Prostate gland (tissue), 2 donors: ENCODE measurements at places on chromosomes 6 and 20. TPM values are rescaled to one million over a fixed set of nuclear protein-coding genes. Genes with fewer than 3 reads are reported as not detected.

GRCh38 chr20:59062081-59062480 lies 19.5 kb upstream of the PRELID3B start:
- no peak for DNase-seq

DNA sequence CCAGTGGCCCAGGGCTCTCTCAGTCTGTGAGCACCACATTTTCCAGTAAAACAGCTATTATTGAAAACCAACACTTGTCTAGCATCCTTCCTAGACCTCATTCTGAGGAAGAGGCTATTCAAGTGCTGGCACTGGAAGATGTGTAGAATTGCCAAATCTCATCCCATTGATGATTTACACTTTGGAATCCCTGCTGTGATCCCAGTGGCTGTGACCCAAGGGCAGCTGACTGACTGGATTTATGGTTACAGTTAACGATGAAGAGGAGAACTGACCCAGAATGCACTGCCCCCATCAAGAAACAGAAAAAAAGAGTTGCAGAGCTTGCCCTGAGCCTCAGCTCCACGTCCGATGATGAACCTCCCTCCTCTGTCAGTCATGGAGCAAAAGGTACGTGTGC lies 2.4 kb downstream of the CMTR1 start:
- no peak for DNase-seq

DNA sequence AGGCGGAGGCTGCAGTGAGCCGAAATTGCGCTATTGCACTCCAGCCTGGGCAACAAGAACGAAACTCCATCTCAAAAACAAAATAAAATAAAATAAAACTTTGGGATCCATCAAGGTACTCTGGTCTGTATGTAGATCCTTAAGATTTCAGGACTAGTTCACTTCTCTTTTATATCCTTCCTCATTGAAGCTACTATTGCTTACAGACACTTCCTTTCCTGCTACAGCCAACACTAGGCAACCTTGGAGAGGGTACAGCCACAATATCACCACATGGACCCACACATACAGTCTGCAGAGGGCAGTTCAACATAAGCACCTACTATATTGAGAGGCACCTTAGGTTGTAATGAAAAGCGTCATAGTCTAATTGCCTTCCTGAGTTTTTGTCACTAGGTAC lies 113.3 kb downstream of the ATXN1 start:
- DNase-seq = no peak

The VSX1 gene
- total RNA-seq = not detected

The KIF6 gene
- total RNA-seq = 0.97 TPM

GRCh38 chr6:150641398-150642139 lies 41.9 kb downstream of the PLEKHG1 start:
- DNase-seq = no peak

DNA sequence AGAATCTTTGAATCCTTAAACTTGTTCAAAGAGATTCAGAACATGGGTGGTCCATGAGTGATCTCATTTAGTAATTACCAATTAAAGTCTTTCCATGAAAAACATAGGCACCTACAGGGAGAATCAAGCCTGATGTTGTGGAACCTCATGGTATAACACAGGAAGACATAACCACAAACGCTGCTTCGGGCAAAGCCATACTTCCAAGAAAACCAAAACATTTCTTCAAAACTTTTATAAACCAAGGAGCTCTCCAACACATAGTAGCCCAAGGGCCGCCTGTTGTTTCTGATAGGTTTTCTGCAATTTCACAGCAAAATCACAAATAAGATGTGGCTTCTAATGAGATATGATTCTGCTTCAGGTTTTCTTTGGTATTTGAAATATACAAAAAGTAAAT lies 2.5 kb downstream of the CHD6 start:
- no peak for DNase-seq

DNA sequence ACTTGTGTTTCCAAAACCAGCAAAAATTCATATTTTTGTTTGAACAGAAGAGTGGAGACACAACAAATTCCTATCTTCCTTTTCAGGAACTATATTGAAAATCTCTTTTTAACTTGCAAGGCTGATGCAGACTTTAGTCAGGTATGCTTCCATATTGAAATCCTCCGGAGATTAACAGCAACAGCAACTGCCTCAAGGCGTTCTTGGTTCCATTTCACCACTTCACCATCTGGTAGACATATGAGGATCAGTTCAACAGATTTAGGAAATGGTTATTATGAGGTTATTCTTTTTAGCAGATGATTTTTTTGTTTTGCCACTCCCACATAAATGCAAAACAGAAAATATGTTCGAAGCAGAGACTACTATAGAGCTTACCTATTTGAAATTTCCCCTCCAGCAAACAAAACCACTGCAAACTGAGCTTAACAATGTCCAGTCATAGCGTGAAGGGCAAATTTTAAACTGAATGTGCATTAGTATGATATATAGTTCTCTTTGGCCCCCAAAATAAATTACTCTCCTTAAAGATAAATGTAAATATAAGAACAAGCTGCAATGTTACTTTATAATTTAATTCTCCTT lies 520.5 kb upstream of the ADGRB3 start:
- no peak for DNase-seq

GRCh38 chr6:113709936-113710509 lies 147.1 kb upstream of the MARCKS start:
- no peak for DNase-seq

The BANF2 gene
- 1.9 TPM for total RNA-seq

The NDUFAF5 gene
- total RNA-seq = 15.3 TPM

The BPIFB1 gene
- total RNA-seq = not detected

- DNase-seq = no peak
Observed at GRCh38 chr6:6964675-6965074, 143.1 kb upstream of the RREB1 start.

DNA sequence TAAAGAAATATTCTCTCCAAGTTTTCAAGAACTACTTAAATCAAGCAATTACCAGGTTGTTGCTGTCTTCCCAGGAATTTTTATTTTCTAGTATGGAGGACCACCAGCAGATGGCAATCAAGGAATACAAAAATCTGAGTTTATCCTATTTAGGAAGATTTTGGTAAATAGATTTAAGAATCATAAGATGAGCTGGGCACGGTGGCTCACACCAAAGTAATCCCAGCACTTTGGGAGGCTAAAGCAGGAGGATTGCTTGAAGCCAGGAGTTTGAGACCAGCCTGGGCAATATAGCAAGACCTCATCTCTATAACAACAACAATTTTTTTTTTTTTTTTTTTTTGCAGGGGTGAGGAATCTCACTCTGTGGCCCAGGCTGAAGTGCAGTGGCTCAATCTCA lies 19.3 kb upstream of the SEC63 start:
- no peak for DNase-seq
